Activated T-helper 1 cell treated with Interleukin-2 at 50 U/mL for 16 hours (primary cell): ENCODE measurements at places on chromosomes 6 and 20.

DNA sequence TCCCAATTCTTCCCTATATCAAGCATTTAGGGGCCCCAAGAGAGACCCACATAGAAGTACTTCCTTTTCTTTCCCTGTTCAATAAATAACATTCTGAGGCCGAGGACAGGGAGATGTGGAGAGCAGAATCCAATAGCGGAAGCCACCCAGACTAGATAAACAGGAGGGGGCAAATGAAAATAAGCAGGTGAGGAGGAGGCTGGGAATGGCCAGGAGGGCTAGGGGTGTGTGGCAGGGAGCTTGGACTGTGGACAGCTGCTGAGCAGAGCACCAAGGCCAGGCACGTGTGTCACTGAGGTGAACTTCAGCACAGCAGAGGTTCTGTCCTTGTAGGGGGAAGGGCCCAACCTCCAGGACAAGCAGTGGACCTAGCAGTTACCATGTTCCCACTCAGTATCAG lies 339.2 kb downstream of the FOXA2 start:
- no peak for DNase-seq

DNA sequence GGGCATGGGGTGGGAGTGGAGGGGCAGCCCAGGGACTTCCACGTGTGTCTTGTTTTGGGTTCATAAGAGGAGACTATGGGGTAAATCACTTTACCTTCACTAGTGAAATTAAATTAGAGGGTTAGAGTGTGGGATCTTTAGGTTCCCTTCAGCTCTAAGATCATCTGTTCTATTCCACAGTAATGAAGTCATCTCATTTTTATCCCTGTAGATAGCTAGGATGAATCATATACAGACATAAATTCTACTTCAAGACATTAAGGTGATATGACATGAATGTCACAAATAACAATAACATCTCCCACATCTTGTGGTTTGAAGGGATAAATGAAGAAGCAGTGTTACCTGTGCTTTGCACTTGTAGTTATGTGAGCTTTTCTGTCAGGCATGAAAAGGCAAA lies 83.8 kb downstream of the ELOVL4 start:
- DNase-seq, result no peak

DNA sequence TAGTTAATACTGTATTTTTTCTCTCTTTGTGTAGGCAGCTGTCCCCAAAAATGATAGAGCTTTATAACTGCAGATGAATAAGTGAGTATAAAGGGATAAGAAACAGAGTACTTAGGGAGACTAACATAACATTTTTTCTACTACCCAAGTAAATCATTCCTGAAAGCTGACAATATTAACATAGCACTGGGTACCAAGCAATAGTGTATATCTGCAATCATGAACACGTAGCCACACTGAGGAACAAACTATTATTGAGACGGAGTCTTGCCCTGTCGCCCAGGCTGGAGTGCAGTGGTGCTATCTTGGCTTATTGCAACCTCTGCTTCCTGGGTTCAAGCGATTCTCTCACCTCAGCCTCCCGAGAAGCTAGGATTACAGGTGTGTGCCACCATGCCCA lies 105.9 kb downstream of the SESN1 start:
- no peak for DNase-seq

GRCh38 chr6:23414051-23414445 lies 712.0 kb upstream of the NRSN1 start:
- no peak for DNase-seq

DNA sequence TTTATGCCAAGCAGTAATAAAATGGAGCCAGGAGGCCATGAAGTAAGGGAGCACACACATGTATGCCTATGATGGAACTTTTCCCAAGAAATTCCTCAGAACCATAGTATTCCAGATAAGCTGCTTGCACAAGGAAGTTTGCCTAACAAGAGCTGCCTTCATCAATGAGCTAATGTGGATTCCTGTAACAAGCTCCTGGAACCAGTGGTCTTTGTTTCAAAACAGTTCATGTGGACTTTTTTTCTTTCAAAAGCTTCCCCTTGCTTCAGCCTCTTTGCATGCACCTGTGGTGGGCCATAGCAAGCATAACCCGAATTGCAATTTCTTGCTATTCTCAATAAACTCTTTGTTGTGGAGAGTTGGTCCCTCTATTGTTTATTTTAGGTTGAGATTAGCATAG lies 359.6 kb downstream of the UTRN start:
- DNase-seq, result no peak

DNA sequence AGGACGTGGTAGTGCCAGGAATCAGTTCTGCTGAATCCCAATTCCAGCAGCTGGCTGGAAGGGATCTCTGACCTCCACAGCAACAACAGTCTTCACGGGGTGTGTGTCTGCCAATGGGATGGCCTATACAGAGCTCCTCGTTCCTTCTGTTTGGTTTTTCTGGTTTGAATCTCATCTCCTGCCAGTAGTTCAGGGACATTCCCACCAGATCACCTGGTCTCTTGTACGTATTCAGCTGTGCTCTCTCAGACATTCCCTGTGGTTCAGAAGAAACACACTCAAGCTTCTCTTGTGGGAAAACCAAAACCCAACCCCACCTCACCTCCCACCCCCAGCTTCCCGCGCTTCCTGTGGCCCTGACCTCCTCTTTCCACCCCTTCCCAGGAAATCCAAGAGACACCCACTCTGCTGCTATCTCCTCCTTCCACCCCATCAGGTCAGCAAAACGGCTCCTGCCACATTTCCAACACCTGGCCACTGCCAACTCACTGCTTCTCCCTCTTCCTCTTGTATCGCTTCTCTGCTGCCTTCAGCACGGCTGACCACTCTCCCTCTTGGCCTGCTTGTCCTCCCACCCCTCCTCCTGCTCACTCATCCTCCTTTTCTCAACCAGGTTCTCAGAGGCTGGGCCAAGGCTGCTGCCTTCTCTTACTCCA lies 63.3 kb upstream of the PTGIS start:
- no peak for DNase-seq

DNA sequence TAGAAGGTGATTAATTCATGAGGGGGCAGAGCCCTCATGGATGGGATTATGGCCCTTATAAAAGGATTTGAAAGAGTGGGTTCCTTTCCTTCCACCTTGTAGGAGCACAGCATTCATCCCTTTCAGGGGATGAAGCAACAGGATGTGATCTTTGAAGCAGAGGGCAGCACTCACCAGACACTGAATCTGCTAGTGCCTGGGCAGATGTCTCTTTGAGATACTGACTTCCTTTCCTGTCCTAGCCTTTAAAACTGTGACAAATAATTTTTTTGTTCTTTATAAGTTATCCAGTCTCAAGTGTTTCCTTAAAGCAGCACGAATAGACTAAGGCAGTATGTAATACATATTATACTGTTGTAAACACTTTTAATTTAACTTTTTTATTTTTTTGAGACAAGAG lies 538.6 kb upstream of the RNF217 start:
- no peak for DNase-seq

- DNase-seq, result no peak
Observed at GRCh38 chr6:22664968-22665367, 95.6 kb downstream of the HDGFL1 start.

- no peak for DNase-seq
Observed at GRCh38 chr6:5772408-5773120, 234.2 kb downstream of the NRN1 start.

DNA sequence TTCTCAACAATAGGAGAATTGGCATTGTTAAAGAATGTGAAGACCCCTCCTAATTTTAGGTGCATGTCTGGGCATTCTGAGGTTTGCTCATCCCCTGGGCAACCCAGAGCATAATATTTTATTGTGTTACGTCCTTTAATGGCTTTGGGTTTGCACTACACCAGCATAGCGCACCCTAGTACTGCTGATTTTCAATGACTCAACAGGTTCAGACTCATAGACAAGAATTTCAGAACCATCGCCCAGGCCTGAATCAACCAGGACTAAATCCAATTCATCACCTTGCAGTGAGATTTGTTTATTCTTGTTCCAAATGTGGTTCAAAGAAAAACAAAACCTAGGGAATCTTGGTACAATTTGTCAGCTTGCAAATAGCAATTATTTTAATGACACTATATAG lies 137.8 kb upstream of the PHACTR1 start:
- no peak for DNase-seq

DNA sequence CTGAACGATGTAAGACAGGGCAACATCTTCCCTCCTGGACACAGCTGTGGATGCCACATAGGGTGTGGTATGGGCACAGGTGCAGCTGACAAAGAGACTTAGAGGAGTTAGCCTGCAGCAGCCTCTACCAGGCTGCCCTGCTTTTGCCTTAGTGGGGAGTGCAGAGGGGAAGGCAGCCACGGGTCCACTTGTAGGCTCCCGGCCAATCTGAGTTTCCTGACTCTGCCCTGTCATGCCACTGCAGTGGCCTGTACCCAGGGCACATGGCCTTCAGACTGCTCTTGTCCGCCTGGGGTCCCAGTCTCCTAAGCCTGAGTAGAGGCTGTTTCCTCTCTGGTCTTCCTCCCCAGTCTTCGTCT lies 17.1 kb upstream of the CST9L start:
- DNase-seq, result no peak

GRCh38 chr6:5235830-5236229 lies 24.9 kb downstream of the LYRM4 start:
- DNase-seq, result no peak

DNA sequence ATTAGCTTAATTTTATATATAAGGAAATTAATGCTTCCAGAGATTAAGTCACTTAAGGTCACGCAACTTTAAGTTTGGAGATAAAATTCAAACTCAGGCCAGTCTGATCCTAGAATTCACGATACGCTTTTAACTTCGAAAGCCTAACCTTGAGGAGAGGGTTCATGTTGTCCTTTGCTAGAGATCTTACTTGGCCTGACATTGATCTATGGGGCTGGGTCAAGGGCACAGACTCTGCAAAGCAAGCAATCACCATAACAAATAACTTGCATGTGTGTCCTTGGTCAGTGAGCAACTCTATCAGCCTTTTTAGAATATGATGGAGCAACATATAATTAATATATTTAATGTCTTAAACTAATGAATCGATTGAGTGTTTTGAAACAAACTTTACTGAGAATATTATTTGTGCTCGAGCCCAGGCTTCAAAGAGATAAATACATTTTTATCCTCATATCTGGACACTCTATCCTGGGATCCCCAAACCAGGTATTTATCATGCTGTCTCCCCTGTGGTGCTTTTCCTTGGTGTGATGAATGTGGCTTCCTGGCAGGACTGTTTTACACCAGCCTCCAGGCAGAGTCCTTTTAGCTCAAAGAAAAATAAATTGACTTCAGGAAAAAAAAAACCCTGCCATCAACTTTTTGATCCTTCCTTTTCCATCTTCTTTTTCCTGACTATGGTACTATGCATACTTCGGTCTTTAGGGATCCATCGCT lies 29.1 kb downstream of the RPS12 start:
- DNase-seq, result no peak

GRCh38 chr6:62037445-62037844 lies 248.6 kb downstream of the KHDRBS2 start:
- no peak for DNase-seq

DNA sequence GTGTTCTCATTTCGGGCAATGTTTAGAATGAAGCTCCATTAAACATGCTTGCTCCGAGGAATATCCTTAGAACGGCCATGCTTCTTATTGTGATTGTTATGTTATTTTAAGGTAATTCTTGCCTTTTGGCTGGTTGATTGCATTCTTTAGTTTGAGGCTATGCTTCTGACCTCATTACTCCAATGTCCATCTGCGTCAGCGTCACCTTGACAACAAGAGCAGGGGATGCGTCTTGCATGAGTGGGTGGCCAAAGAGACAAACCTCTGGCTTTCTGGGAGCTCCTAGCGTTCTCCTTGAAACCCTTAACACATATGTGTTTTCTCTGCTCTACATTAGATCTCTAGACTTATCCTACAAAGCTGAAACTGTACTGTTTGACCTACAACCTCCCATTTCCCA lies 184.3 kb downstream of the THBS2 start:
- no peak for DNase-seq

GRCh38 chr6:17396256-17396655 lies 2.9 kb downstream of the CAP2 start:
- no peak for DNase-seq
